ENCODE measurements at places on chromosomes 6 and 20.

DNA sequence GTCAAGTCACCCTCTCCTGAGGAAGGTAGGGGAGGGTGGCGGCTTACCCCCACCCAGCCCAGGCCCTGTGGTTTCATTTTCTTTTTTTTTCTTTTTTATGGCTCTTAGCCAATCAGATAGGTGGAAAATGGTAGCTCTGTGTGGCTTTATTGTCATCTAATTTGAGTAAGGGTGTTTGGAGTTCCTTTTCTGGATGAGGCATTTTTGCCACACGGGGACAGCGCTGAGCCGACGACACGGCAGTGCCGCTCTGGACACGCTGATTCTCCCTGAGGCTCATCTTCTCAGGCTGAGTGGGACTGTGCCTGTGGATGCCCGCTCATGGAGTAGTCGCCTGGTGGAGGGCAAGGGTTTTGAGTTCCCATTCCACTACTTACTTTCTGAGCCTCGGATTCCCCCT is 37.6 kb upstream of the ANGPT4 start:
- no peak for DNase-seq

GRCh38 chr20:18588574-18588933 is 700 bp downstream of the DTD1 start:
- no peak for DNase-seq

DNA sequence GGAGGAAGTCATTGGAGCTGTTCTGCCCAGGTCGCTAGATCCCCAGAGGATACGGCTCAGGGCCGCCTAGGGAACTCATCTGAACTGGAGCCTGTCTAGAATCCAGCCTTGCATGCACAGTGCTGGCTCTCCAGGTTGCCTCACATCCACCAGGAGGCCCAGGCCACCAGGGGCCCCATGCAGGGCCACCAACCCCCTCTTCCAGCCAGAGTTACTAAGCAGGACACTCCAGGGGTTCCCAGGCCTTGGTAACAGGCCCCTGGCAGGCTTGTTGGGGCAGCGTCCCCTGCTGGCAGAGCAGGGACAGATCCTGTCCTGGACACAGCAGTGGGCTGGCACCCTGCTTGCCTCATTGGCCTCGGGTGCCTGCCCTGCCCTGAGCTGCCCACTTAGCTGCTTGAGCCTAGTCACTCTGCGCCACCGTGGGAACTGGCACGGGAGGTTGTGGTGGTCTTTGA is 35.3 kb downstream of the EFCAB8 start:
- DNase-seq, result no peak

DNA sequence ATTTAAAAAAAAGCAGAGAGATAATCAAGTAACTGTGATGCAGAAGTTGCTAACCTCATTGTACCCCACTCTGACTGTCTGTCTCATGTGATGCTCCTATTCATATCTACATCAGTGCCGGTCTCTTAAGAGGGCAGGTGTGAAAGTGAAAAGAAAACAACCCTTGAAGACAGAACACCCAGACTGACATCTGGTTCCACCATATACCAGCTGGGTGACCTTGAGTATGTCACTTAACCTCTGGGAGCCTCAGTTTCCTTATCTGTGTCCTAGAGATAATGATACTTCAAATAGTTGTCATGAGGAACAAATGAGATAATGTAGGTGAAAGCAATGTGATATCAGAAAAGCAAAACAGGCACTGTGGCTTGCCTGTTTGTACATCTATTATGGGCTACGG is 426.8 kb upstream of the SOX4 start:
- DNase-seq, result no peak

DNA sequence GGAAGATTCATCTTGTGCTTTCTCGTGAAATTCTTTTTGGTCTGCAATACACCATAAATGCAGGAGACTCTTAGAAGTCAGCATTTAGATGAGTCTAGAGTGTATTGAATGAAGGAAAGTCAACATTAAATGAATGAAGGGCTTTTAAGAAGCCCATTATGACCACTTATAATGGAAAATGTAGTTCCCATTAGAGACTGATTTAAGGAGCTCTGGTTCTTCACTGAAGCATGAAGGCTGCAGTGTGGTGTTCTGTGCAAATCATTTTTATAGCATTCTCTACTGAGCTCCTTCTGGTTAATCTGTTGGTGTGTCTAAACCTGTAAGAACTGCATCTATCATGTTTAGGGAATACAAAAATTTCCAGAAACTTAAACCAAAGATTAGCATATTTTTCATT is 19.7 kb downstream of the NCOA7 start:
- DNase-seq, result no peak

DNA sequence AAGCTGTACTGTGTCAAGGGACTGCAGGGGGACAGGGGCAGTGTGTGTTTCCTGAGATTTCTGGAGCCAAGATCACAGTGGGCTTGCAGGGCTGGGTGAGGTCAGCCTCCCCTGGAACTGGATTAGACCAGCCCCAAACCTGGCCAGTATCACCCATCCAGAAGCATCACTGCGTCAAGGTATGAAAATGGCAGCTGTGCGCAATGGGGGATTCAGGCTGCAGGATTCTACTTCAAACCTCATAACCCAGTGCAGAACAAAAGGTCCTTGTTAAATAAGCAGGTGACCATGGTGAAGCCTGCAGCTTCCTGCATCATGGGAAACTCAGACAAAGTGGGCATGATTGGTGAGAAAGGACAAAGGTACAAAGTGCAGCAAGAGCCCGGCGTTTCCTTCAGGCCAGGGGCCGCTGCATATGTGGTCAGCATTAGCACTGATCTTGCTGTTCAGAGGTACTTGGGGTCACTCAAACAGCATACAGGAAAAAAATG is 33.4 kb downstream of the TRAF3IP2 start:
- DNase-seq, result no peak

DNA sequence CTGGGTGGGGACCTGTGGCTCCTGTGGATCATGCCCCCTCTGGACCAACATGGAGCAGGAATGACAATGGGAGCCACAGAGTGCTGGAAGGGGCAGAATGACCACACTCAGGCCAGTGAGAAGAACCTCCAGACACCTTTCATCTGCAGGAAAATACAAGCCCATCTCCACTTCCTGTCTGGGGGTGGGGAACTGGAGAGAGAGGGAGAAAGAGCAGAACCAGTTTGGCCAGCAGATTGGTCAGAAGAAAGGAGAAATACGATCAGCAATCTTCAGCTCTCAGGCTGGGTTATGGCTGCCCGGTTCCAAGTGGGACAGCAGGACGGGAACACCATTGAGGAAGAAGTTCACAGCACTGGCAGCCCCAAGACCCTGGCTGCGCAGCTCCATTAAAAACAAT is 37.0 kb downstream of the BMP7 start:
- no peak for DNase-seq

- no peak for DNase-seq
Measured at GRCh38 chr6:56685994-56686393, 43.3 kb upstream of the DST start.
